AG09319 (cell line): ENCODE measurements at places on chromosomes 7 and 10.

DNA sequence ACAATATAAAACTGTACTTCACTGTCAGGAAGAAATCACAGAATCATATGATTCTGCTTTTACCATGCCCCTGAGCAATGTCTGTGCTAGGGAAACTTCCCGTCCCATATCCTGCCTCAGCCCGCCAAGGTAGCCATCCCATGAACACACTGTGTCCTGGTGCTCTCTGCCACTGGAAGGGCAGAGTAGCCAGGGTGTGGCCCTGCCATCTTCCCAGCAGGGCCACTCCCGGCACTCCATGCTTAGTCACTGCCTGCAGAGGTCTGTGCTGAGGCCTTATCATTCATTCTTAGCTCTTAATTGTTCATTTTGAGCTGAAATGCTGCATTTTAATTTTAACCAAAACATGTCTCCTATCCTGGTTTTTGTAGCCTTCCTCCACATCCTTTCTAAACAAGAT, 31.8 kb downstream of the AP3M1 start:
- DNase-seq = no peak

DNA sequence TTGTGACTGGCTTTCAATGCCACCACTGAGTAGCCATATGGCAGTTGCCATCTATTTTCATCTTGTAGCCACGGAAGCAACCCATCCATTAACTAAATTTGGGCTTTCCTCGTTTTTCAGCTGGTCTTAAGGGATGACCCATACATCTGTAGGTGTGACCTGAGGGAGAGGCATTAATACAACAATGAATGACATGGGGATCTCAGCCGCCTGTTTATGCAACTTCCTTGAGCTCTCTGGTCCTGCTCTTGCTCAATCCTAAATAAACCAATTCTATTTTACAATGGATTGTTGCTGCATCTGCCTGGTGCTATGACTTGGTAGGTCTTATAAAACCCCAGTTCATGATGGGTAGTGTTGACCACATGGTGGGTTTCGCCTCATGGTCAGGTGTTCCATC, 21.9 kb upstream of the ADAM22 start:
- no peak for DNase-seq

DNA sequence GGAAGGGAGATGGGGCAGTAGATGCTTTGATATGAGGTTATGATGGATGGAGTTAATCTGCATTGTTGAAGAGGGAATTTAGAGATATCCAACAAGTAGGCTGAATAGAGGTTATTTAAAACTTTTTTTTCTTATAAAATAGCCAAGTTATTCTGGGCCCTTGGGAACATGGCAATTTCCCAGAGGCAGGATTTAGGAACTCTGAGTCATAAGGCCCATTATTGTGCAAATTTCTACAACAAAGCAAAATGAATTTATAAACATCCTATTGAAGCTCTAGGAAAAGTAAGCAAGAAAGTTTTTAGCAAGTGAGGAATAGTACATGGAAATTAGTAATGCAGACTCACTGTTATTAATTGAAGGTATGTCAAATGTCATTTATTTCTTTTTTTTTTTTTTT, 160.9 kb upstream of the NPY start:
- DNase-seq = peak; percentile 15

DNA sequence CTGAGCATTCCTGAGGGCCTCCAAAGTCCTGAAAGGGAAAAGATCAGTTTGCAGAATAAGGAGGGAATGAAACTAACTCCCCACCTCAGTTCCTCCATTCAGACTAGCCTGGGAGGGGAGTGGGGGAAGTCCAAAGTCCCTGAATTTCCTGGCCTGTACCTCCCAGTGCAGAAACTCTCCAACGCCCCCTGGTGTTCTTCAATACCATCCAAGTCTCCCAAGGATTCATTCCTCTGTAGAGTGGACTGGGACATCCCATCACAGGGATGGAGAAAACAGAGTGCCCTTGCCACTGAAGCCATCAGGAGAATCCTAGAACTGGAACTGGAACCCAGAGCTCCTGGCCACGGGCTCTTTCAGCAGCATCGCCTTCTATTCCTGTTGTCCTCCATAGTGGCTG, 1.6 kb upstream of the COL13A1 start:
- DNase-seq = no peak

DNA sequence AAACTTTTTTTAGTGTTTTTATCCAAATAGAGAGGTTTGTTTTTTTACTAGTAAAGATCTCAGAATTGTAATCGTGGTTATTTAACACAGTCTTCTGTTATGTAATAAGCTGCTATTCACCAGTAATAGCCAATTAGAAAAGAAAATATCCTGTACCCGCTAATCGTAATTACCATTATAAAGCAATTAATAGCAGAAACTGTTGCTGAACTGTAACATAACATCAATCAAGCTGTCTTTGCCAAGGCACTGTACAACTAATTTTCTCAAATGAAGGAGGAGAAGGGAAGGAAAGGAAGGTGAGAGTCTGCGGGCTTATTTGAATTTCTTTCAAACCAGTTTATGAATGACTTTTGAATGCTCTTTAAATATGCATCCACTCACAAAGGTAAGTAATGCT, 9.3 kb downstream of the ZNF277 start:
- no peak for DNase-seq

- DNase-seq = no peak
These were observed 218.1 kb downstream of the C7orf25 start for GRCh38 chr7:42693722-42694121.

DNA sequence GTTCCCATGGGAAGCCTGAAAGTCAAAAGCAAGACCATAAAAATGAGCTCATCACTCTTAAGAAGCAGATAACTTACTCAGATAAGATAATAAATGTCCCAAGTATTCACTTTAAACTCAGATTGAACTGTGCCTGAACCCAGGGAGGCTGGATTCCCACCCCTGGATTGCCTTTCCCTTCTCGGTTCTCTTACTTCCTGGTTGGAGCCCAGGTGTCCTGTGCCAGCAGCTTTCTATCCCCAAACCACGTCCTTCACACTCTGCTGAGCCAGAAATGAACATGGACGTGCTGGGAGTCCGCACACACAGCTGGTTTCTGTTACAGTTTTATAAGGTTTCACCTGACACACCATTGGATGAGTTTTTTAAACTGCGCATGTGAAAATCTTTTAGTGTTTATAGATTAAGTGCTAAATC, 636.2 kb upstream of the IGFBP3 start:
- no peak for DNase-seq

- DNase-seq = peak; percentile 63
These were observed 26.0 kb upstream of the JMJD1C start for GRCh38 chr10:63491588-63492316.
